ENCODE measurements at places on chromosomes 6 and 20.

DNA sequence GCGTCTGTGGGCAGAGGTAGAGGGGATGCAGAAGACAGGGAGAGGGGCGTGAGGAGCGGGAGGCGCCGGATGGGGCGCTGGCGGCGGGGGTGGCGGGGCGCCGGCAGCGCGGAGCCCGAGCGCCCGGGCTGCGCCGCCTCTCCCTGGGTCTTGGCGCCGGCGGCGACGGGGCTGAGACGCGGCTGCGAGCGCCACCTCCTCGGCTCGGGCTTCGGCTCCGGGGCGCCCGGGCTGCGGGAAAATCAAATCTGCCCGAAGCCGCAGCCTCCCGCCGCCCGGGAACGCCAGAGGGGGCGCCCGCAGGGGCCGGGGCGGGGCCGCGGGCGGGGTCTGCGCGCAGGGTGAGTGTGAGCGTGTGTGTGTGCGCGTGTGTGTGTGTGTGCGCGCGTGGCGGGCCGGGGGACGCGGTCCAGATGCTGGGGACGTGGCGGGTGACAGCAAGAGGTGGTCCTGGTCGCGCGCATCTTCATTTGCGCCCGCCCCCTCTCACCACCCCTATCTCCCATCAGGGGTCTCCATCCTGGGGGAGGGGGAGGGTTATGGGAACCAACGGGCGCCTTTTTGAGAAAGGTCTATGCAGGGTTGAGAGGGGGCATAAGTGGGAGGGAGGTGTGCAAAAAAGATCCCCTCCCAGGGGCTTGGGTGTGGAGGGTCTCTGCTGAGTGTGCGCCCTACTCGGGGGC is 646 bp upstream of the CPNE5 start:
- no peak for DNase-seq

- DNase-seq = no peak
These were observed 236.0 kb downstream of the ADGRG6 start for GRCh38 chr6:142537612-142538478.

- DNase-seq = no peak
These were observed 312.0 kb downstream of the SAMD5 start for GRCh38 chr6:147820520-147820919.

- DNase-seq = no peak
These were observed 447 bp downstream of the MCM3 start for GRCh38 chr6:52284131-52284459.

- DNase-seq = no peak
These were observed 2.9 kb upstream of the RAB22A start for GRCh38 chr20:58306421-58307261.

GRCh38 chr20:22993823-22994222 is 41.3 kb upstream of the SSTR4 start:
- DNase-seq = no peak

- no peak for DNase-seq
These were observed 6.8 kb downstream of the NQO2 start for GRCh38 chr6:3006476-3006875.

GRCh38 chr6:170140129-170140528 is 150.7 kb downstream of the DLL1 start:
- no peak for DNase-seq

GRCh38 chr20:37543828-37544227 is 16.2 kb upstream of the BLCAP start:
- no peak for DNase-seq

DNA sequence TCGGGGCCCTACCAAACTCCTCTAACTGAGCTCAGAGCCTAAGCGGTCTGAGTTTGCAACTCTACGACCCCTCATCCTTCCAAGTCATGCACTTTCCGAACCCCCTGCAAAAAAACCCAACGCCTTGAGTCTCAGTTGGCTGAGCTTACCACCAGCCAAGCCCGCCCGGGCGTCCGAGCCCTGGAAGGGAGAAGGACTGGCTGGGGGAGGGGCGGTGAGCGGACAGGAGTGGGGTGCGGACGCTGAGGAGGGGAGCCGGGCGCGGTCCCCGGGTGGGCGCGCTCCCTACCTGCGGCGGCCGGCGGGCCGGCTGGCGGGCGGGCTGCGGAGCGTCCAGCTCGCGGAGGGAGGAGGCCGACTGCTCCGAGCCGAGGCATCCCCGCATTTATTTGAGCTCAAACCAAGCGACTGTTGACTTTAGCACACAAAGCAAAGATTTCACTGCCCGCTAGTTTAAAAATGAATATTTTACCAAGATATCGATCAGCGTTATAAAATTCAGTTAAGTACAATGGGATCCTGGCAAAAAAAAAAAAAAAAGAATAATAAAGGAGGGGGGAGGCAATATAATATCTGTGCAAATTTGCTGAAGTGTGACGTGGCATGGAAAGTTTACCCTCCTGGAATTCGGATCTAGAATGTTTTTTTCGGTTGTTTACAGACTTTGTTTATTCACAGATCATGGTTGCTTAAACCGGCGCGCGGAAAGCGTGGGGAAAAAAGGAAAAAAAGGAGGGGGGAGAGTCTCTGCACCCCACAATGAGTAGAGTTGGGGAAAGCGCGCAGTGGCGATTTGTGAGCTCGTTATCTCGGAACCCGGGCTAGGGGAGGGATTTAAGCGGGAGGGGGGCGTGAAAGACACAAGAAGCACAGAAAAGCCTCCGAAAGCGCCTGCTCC is 5.9 kb downstream of the FOXA2 start:
- DNase-seq = no peak

DNA sequence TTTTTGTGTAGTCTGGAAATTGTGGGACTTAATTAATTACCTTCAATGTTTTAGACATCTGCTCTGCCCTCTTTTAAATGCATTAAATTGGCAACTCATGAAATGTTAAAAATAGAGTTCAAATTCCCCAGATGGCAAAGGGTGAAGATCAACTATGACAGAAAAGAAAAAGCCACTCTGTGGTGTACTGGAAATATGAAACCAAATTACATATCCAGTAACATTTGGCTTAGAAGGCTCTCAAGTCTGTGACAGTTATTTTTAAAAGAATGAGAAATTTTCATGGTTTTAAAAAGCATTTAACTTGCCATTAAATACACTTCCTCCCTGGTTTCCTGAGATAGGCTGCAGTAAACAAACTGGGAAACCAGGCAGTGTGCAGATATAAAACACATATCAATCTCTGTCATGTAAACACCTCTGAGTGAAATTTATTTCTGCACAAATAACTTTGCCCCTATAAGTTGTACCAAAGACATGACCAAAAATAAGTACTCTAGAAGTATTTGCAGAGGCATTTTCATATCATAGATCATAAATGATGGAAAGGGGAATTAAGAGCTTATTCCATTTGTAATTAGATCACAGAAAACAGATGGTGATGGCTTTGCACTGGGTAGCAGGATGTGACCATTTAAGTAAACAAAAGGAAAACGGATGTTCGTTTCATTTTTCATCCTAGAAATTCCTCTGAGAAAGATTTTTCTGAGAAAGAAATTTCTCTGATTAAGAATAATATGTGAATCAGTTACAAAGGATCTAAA is 360.1 kb downstream of the SAMD5 start:
- peak; percentile 20 for DNase-seq

DNA sequence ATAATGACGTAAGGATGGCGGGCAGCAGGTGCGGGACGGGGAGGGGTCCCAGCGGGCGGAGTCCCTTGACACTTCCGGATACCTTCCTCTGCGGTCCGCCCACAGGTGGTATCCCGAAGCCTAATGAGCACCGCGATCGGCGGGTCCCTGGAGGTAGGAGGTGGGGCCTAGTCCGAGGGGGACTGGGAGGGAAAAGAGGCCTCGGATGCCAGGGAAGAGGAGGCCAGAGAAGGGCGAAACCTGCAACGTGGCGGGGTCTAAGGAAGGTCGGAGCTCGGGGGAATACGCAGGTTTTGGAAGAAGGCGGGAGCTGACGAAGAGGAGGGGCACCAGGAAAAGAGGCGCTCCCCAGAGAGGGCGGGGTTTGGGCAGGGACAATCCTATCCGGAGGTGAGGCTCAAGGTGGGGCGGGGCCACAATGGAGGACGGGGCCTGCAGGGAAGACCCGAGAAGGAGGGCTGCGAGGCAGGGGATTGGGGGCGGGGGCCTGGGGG is 3.7 kb downstream of the PRSS16 start:
- DNase-seq = no peak

DNA sequence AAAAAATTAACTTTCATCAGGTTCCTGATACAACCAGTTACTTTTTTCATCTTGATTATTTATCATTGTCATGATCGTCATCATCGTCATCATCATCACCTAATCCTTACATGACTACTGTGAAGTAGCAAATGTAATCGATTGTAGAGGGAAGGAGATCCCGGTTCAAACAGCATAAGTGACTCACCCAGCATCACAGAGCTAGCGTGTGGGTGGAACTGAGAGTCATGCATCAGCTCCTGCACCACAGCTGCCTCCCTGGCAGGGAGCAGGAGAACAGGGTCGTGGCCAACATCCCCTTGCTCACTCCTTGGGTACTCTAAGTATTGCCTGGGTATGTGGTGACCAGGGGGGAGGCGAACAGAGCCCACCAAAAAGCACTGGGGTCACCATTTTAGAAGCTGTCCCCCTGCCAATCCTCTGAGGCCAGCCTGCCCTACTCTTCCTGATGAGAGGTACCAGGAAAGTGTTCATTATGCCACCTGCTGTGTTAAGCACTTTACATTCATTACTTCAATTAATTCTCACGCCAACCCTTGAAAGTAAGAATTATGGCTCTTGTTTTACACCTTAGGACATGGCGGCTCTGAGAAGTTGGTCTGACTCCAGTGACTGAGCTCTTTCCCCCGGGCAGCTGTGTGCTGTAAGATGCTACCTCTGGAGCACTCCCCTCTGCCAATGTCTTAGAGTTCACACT is 425.2 kb downstream of the CD83 start:
- no peak for DNase-seq

GRCh38 chr6:7759320-7759719 is 33.4 kb downstream of the BMP6 start:
- DNase-seq = no peak

GRCh38 chr6:75135450-75135849 is 70.4 kb downstream of the COL12A1 start:
- peak; percentile 60 for DNase-seq

GRCh38 chr20:57459278-57459677 is 65.7 kb downstream of the CTCFL start:
- DNase-seq = no peak

DNA sequence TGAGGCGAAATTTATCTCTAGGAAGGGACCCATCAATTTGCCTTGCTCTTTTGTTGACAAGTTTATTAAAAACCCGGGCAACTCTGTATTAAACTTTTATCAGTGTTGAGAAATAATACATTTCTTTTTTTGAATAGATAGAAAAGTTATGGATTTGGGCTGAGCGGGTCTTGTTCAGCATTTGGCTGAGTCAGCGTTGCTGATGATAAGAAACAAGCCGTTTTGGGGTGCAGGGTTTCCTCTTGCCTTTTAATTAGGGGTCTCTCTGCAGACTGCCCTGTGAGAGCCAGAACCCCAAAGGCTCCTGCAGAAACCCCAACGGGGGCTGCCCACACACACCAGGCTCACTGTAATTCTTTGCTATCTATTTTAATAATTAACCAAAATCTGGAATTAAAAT is 82.1 kb upstream of the SLCO4A1 start:
- DNase-seq = no peak

DNA sequence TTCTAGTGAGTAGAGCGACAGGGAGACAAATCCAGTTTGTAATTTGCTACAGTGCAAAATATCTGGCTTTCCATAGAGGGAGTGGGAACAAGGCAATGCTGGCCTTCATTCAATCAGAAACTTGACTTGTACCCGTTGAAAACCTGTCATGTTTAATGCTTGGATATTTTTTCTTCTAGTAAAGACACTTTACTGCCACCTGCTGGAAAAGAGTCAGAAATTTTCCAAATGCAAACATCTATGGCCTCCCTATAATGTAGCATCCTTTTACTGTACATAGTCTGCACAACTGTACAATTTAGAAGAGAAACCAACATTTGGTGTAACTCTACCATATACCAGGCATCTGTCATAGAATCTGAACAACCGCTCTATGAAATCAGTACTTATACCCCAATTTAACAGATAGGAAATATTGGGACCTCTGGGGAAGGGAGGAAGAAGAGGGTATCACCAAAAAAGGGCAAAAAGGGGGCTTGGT is 16.7 kb upstream of the TBC1D20 start:
- no peak for DNase-seq

DNA sequence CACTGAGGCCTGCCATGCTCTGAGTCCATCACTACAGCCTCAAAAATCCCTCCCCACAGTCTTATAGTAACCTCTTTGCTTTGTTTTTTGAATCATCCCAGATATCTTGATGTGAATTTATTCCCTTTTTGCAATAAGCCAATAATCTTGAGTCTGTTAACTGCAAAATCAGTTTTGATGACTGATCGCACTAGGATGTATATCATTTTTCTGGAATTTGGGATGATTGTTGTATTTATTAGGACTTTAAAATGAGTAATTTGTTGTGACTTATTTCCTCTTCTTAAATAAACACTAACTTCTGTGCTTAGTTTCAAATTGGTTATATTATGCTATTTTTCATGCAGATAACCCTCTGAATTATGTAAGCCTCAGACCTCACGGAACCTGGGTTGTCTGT is 5.6 kb downstream of the CST4 start:
- no peak for DNase-seq

GRCh38 chr6:145963216-145964068 is 716 bp downstream of the SHPRH start:
- no peak for DNase-seq

- DNase-seq = no peak
These were observed 23.8 kb upstream of the TAF8 start for GRCh38 chr6:42026540-42026939.

- DNase-seq = no peak
These were observed 37.0 kb downstream of the CDC40 start for GRCh38 chr6:110217266-110217665.

DNA sequence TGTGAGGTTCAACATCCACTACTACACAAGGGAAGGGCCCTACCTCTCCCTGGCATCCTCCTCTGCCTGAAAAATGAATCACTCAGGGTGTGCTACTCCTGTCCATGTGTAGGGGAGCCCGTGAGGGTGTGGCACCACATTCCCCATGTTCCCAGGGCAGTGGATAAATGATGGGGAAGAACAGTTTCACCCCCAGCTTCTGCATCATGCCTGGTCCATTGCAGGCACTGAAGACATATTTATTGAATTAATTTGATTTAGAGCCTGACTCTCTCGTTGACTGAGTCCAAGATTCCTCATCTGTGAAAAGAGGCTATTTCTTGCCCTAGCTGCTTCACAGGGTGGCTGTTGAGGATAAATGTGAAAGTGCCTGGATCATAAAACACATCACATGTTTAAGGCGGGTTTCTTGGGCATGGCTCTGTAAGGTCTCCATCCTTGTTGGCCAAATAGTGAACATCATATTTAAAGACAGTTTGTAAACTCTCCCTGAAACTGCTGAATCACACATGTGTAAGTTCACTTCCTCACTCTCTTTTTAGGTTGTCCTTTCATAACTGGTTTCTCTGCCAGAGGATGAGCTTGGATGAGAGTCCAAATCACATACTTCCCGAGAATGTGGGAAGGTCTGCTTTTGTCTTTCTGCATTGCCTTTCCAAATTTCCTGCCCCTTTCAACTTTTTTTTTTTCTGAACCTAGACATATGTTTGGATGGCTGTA is 79.7 kb upstream of the FYN start:
- DNase-seq = no peak

DNA sequence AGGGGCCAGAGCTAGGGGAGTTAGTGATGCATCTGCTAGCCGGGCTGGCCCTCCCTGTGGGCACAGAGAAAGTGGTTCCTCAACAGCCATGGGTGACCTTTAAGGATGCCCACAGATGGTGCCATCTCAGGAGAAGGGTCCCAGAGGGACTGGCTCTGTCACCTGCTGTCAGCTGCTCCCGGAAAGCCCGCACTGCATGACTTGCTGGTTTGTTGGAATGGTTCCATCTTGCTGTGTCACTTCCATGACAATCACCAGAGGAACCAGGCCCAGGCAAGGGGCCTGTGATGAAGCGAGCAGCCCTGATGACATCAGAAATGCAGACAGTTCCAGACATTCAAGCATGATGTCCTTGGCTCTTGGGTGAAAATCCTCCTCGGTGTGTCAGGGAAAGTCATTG is 125.2 kb downstream of the PHACTR3 start:
- DNase-seq = no peak

Measured in BJ (cell line).